ENCODE measurements at places on chromosomes 7 and 10.

- no peak for DNase-seq
Observed at GRCh38 chr10:130999376-131000202, 311.9 kb downstream of the TCERG1L start.

- DNase-seq: peak; percentile 96
Observed at GRCh38 chr10:118835682-118836326, 81.0 kb upstream of the CACUL1 start.

DNA sequence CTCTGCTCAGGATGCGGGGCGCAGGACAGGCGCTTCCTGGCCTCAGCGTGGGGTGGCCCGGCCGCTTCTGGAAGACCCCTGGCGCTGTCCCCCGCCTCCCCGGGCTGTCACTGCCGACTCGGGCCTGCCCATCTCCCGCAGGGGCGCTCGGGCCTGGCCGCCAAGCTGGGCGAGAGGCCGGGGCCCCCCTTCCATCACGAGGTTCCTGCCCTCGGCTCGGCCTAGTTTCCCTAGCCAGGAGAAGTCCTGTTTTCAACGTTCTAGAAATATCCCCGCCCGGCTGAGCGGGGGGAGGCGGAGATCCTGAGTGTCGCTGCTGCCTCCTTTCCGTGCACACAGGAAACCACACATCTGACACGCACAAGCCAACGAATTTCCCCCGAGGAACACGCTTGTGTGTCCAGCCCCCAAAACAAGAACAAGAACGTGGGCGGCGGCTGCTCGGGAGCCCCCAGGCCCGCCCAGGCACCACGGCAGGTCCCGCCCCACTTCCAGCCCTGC is 33.7 kb downstream of the AP5Z1 start:
- DNase-seq: no peak

DNA sequence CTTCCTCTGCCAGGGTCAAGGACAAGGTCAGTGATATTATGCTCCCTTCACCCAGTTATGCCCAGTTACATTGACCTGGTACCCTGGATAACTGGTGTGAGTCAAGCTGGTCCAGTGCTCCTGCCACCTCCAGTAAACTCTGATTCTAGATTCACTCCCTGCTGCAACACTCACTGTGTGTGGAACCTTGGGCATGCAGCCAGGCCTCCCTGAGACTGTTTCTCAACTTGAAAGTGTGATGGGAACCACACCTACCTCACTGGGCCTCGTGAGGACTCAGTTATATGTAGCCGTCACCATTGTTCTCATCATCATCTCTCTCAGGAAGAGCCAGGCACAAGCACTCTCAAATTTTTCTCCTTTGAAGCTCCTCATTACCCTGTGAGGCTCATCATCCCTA is 935 bp upstream of the ZNF736 start:
- DNase-seq: no peak

DNA sequence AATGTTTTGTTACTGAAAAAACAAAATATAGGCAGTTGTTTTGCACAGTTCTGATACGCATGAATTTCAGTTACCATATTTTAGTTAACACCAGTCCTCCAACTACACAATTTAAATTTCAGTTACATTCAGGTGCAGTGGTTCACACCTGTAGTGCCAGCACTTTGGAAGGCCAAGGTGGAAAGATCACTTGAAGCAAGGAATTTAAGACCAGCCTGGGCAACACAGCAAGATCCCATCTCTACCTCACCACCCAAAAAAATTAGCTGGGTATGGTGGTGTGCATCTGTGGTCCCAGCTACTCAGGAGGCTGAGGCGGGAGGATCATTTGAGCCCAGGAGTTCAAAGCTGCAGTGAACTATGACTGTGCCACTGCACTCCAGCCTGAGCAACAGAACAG is 45.3 kb downstream of the ABI1 start:
- DNase-seq: no peak

- no peak for DNase-seq
Observed at GRCh38 chr7:55441774-55442522, 76.8 kb downstream of the LANCL2 start.

GRCh38 chr10:91596825-91597196 is 36.1 kb downstream of the PPP1R3C start:
- DNase-seq: no peak

- no peak for DNase-seq
Observed at GRCh38 chr10:81866753-81867152, 8.2 kb upstream of the NRG3 start.

- DNase-seq: no peak
Observed at GRCh38 chr7:38280707-38281106, 7.3 kb upstream of the TARP start.

- DNase-seq: no peak
Observed at GRCh38 chr7:40944981-40945585, 757.8 kb downstream of the INHBA start.

DNA sequence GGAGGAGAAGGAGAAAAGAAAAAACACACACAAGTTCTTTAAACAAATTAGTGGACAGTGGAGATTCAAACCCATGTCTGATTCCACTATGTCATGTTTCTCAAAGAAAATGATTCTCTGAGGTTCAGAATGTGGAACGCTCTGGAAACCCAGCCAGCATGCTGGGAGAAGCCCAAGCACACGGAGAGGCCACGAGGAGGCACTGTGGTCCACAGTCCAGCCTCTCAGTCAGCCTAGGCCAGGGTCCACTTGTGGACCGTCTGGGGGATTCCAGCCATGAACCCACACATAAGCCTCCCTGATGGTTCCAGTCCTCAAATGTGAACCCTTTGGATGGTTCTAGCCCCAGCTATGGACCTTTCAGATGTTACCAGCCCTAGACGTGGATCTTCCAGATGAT is 73.4 kb downstream of the CAV1 start:
- DNase-seq: no peak

DNA sequence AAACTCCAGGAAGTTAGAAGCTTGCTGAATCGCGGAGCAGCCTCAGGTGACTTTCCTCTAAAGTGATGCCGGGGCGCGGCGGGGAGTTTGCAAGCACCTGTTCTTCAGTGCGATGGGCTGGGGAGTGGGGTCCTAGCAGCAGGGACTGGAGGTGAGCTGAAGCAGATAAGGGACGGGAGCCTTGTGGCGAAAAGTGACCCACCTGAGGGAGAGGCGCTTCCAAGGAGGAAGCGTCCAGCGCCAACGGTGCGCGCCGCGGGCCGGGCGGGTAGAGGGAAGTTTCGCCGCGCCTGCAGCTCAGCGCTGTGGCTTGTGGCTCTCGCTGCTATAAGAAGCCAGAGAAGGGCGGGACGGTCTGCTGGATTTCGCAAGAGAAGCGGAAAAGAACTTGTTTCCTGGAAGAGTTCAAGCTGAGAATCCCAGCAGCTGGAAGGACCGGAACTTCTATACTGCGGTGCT is at the start of gene STEAP4:
STEAP4 (minus strand) TSS at position 305 of the 459 bp plus-strand sequence. CDS start 22,625 bp downstream, outside the sequence.
- peak; percentile 74 for DNase-seq

DNA sequence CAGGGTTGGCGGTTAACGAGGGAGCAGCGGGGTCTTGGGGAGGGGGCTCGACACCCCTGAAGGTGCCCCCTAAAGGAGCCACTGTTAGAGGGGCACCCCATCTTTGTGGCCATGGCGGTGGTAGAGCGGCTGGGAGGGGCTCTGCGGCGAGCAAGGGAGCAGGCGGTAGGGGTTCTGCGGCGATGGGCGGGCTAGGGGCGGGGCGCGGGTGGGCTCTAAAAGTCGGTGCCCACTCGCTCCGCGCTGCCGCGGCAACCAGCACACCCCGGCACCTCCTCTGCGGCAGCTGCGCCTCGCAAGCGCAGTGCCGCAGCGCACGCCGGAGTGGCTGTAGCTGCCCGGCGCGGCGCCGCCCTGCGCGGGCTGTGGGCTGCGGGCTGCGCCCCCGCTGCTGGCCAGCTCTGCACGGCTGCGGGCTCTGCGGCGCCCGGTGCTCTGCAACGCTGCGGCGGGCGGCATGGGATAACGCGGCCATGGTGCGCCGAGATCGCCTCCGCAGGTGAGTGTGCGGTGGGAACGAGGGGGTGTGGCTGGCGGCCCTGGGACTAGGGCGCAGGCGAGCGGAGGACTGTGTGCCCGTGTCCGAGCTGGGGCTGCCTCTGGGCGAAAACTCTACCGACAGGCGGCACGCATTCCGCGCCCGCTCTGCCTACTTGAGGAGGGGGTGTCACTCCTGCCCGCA is at the start of gene MEST:
MEST (plus strand) TSS at position 245 of the 682 bp plus-strand sequence; CDS start at position 474, 229 bp downstream.
- peak; percentile 53 for DNase-seq

GRCh38 chr10:123669886-123670285 is 3.7 kb downstream of the GPR26 start:
- DNase-seq: no peak

DNA sequence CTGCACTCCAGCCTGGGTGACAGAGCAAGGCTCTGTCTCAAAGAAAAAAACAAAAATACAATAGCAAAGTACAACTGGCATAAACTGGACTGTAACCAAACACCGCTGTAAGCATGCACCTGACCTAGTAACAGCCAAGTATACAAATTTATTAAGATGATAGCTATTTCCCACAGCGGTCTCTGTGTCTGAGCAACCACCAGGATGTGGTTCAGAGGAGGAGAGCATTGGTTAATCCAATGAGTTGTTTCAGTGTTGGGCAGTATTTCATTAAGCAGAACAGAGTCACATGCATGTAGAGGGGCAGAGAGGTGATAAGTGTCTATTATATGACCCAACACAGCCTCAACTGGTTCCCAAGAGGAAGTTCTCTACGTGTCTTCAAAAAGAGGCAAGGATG is 4.0 kb downstream of the SLC16A12 start:
- no peak for DNase-seq

GRCh38 chr7:158815083-158815799 is 14.1 kb downstream of the ESYT2 start:
- no peak for DNase-seq

DNA sequence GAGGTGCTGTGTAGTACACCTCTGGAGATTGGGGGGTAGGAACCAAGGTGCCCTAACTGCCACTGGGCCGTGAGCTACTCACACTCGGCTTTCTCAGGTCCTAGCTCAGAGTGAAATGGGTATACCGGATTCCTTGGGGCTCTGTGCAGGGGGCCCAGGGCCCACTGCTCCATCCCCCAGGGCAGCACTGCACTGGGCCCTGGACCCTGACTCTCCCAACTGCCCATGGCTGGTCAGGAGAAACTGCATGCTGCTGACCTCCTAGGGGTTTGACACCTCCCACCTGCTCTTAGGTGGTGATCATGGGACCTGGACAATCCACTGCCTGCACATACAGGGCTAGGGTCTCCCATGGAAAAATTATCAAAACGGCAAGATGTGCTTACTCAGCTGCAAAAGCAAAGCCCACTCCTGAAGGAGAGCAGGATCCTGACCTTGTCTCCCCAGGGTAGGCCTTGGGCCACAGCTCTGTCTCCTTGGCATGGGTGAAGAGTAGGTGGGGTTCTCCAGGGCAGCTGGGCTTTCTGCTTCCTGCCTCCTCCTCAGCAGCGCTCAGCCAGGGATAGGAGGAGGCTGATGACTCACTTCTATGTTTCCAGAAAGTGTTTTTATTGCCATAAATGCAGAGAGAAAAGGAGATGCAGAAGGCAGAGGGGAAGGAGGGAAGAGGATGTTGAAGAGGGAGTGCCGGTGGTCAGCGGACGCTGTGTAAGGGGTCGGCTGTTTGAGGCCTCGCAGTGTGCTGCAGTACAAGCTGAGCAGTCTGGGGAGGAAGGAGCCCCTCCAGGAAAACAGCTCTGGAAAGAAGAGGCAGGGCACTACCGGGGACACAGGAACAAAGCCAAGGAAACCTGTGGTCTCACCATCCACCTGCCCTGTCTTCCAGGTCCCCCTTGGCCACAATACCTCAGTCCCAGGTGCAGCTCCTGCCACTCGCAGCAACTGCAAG is 107.8 kb downstream of the ARHGAP22 start:
- DNase-seq: peak; percentile 37

DNA sequence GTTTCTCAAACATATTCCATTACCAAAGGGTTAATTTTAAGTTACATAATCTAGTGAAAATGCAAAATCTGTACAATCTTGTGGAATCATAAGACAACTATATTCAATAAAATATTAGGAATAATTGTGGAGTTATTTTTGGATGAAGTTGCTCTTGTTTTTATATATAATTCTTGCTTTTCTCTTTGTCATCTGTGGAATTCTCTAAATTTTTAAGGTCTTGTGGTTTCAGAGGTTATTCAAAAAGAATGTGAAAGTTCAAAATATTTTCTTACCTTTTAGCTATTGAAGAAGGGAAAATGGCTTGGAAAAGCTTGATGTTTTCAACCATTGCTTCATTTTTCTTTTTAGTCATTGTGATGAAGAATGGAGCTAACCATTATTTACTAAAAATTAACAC is 552.1 kb downstream of the TFEC start:
- DNase-seq: no peak

GRCh38 chr10:58189269-58189668 is 78.4 kb downstream of the IPMK start:
- DNase-seq: no peak

DNA sequence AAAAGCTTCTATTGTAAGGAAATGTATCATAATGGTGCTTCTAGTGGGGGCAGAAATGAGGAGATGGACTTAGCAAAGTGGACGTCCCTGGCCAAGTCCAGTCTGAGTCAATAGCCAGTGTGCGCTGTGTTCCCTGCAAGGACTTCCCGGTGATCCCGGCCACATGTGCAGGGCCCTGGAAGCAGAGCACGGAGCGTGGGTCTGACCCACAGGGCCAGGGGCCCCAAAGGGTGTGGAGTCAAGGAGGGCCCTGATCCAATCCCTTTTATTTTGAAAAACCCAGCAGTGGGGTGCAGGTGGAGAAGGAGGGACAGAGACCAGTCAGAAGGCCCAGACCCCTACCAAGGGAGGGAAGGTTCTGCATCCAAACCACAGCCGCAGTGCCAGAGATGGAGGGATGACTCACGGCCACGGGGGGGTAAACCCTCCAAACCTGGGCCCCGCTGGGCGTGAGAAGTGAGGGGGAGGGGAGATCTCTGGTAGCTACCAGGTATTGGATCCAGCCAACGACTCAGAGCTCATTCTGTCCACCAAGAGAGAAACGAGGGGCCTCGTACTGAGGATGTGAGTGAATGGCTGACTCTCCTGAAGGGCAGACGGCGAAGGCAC is 57.2 kb upstream of the VIPR2 start:
- DNase-seq: no peak
